ENCODE measurements at places on chromosomes 3 and 15.

- DNase-seq, result no peak
Observed at GRCh38 chr3:76308541-76308940, 523.2 kb upstream of the ZNF717 start.

DNA sequence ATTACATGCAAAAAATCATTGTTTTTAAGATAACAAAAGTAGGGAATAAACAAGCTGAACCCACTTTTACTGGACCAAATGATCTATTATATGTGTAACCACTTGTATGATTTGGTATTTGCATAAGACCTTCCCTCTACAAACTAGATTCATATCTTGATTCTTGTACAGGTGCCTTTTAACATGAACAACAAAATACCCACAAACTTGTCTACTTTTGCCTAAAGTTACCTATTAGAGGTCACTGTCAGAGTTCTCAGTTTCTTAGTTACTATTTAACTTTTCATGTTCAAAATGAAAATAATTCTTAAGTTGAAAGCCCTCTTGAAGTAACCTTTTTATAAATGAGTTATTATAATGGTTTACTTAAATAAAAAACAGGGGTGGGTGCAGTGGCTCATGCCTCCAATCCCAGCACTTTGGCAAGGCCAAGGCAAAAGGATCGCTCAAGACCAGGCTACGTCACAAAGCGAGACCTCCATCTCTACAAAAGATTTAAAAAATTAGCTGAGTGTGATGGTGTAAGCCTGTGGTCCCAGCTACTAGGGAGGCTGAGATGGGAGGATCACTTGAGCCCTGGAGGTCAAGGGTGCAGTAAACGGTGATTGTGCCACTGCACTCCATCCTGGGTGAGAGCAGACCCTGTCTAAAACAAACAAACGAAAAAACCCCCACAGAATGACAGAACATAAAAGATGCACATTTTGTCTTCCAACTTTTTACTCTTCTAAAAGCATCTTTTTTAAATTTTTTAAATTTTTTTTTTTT, 16.0 kb downstream of the ACTR8 start:
- no peak for DNase-seq

DNA sequence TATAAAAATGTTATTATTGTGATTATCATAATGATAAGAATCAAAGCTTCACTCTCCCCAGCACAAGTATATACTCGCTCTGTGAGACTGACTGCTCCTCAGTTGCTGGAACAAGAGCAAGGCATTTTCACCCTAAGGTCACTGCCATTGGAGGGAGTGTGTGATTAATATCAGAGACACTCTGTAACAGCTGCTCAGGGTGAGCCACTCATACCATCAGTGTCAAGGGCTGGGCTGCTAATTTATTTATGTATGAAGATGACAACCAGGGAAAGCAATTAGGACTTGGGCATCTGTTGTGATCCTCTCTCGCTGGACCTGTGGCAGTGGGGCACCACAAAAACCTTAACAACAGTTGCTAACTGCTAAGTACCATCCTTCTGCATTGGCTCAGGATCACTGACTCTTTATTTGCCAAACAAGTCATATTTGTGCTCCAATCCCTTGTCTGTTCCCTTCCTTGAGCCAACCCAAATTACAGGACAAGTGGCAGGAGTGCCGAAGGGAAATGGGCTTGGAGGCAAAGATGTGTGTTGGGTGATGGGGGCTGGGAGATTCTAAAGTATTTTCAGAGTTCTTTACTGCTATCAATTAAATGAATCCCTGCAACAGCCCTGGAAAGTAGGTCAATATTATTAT, 297.5 kb upstream of the STT3B start:
- no peak for DNase-seq

DNA sequence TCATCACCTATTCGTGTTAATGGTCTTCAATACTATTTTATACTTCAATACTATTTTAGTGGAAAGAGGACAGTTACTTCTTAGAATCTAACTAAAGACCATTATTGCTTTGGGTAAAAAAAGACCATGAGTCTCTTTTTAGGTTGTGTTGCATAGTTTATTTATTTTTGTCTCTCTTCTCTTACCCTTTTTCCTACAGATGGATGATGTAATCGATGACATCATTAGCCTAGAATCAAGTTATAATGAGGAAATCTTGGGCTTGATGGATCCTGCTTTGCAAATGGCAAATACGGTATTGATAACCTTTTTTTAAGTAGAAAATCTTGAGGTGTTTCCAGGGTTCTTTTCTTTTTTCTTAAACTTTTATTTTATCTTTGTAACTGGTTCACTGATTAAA, 58.5 kb upstream of the SAMMSON start:
- no peak for DNase-seq

- no peak for DNase-seq
Observed at GRCh38 chr15:70056091-70056680, 41.5 kb downstream of the TLE3 start.

GRCh38 chr3:52839892-52840545, 5.2 kb upstream of the MUSTN1 start:
- DNase-seq, result no peak

GRCh38 chr3:119626196-119626595, 28.5 kb downstream of the PLA1A start:
- no peak for DNase-seq

DNA sequence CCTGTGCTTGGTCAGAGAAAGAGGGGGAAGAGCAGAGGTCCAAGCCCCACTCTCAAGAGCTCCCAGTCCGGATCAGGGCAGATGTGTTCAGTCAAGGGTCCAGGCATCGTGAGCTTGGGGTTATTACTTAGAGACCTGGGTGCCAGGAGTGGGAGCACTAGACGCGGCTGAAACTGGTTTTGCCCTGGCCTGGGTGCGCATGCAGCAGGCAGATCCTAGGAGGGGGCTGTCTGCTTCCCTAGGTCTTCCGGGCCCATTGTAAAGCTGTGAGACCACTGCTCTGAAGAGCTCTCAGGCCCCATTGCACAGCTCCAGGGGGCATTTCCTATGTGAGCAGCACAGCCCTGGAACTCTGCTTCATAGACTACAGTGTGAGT, 204.9 kb upstream of the LINGO1 start:
- no peak for DNase-seq

DNA sequence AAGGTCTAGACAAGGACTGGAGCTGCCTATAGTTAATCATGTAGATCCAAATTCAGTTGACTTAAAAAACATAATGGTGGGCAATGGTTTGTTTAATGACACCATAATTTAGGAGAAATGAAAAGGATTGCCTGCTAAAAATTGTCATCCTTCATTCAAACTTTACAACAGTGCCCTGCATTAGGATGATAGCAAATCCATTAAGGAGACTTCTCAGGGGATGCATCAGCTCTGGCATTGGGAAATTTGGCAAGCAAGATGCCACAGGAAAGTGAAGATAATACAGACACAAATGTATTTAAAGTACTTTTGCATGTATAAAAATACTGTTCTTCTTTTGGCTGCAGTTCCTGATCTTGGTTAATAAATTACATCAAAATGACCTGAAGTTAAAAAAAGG, 93.1 kb upstream of the SKOR1 start:
- no peak for DNase-seq

Measured in frontal cortex (tissue), 4 donors.